Hepatocyte (in vitro differentiated cells): ENCODE measurements at places on chromosomes 12 and 14.

GRCh38 chr12:130470969-130471368, 133.3 kb downstream of the PIWIL1 start:
- no peak for DNase-seq

GRCh38 chr12:82326905-82327503, 31.2 kb downstream of the CCDC59 start:
- peak; percentile 52 for DNase-seq

DNA sequence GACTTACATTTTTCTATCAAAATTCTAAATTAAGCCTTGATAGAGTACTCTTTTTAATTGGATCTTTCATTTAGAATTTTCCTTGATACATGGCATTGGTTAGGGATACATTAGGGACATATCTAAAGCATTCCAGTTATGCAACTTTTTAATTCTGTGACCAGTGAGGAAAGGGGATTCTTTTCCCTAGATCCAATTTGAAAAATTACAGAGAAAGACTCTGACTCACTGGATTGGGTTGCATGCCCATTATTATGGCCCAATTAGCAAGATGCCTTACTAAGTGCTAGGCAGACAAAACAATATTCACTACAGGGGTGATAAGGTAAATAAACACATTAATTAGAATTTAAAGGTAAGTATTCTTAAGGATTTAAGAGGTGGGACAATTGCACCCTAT, 5.2 kb upstream of the RAD52 start:
- no peak for DNase-seq

- DNase-seq, result peak; percentile 76
These were observed 73.5 kb downstream of the ARF6 start for GRCh38 chr14:49966304-49966809.

DNA sequence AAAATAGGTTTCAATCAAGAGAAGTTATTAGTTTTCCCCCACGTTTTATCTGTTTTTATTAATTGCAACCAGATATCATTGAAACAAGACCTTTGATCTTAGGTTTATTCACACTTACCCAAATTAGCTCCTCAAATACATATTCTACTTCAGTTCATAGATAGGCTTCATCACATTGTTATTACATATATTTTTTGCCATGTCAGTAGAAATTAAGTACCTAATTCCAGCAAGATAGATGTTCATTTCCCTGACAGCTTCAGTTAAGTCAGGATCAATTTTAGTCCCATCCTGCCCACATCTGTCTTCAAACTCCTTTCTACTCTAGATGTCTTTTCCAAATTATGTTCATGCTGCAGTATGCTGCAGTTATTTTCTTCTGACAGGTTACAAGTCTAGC, 388.8 kb downstream of the TMTC2 start:
- no peak for DNase-seq

- DNase-seq, result no peak
These were observed 3.1 kb upstream of the TNS2 start for GRCh38 chr12:53046655-53047220.

DNA sequence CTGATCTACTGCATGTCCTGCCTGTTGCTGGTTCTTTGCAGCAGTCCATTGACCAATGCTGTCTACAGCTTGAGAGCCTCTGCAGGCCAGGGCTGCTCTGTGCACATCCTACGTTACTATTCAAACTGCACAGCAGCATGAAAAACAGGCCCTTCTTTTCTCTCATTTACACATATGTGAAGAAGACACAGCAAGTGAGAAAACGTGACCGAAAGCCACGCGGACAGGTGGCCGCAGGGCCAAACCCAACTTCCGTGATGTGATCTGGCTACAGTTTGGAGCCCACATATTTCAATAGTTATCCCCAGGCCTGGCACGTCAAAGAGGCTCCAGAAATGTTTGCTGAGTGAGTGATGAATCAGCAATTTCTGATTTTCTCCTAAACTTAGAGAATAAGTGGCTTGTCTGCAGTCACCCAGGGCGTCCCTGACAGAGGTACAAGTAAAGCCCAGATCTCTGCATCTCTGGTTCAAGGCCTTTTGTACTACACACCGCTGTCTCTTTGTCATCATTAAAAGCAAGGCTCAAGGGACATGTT, 17.9 kb upstream of the TCL1B start:
- no peak for DNase-seq

GRCh38 chr12:106133136-106134087, 5.3 kb downstream of the NUAK1 start:
- DNase-seq, result no peak

DNA sequence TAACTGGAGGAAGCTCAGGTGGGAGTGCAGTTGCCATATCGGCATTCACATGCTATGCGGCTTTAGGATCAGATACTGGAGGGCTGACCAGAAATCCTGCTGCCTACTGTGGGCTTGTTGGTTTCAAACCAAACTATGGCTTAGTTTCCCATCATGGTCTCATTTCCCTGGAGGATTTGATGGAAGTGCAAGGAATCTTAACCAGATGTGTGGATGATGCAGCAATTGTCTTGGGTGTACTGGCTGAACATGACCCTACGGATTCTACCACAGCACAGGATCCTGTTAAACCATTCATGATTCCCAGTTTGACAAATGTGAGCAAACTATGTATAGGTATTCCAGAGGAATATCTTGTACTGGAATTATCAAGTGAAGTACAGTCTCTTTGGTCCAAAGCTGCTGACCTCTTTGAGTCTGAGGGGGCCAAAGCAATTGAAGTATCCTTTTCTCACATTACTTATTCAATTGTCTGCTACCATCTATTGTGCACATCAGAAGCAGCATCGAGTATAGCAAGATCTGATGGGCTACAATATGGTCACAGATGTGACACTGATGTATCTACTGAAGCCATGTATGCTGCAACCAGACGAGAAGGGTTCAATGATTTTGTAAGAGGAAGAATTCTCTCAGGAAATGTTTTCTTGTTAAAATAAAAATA, 42.9 kb downstream of the RALGAPA1 start:
- DNase-seq, result no peak

DNA sequence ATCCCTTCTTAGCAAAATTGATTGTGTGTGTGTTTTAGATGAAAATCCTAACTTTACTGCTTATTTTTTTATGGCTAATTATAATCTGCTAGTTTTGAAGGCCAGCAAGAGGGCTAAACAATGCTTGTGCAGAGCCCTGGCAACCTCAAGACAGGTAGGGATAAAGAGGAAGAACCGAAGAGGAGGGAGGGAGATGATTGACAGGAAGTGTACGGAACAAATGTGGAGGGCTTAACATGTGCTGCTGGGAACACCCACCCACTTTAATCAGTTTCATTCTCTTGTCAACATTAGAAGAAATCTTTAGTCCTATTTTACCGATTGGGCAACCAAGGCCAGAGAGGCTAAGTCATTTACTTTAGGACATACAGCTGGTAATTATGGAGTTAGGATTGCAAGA, 1.4 kb upstream of the WSCD2 start:
- no peak for DNase-seq

DNA sequence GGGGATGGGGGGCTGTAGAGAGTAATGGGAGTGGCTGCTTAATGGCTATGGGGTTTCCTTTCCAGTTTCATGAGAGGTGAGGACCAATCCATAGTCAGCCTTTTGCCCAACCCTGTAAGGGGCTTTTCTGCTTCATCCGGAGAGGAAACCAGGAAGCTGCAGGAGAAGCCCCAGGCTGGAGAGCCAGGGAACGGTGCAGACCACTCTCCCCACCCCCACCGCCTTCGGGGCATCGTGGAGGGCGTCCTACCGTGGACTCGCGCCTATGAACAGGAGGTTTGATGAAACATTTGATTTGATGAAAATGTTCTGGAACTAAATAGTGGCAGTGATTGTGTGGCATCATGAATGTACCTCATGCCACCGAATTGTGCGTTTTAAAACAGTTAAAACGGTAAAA, 204.3 kb upstream of the DIO3 start:
- DNase-seq, result no peak

GRCh38 chr12:132259364-132259871, 70.0 kb downstream of the GALNT9 start:
- DNase-seq, result no peak

DNA sequence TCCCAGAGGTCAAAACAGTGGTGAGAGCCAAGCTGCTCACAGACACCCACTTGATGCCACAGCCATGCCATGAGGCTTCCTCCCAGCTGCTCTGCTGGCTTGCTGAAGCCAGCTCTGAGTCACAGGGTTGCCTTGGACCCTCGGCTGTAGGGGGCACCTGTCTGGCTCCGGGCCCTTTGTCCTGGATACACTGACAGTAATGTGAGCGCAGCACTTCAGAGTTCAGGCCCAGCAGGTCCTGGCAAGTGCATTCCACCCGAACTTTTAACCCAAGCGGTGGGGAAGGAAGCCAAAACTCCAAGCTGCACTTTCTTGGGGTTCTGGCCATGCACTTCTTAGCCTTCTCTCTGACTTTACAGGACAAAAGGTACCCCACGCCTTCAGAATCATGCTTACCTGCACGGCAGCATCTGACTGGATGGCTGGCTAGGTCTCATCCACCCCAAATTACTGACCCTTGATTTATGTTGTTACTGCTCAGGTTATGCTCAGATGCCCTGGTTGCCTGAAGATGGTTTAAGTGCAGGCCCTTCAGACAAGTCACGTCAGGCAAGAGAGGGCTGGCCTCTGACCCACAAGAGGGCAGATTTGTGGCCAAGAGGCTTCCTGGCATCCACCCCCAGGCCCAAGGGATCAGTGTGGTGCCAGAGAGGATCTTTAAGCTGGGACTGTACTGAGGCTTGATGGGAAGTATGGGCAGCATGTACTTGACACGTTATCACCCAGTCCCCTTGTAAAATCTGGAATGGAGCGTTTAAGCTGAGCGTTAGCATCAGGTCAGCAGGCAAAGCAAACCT, 24.8 kb downstream of the SLC25A29 start:
- no peak for DNase-seq

GRCh38 chr14:95318399-95319311, 1.1 kb downstream of the CLMN start:
- peak; percentile 26 for DNase-seq

DNA sequence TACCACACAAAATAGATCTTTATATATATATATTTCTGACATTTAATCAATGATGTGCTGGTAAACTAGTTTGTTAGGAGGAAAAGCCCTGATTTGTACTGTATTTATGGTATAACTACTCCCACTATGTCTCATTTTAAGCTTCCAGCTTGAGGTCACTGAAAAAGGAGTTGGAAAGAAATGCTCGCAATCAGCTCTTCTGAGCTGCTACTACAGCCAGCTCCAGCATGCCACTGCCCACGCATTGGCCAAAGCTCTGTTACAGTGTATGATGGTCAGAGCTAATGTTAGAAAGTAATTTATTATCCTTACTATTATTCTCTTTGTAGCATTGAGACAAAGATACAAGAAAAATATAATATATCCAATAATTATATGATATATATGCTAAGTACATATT, 55.0 kb upstream of the PCED1B start:
- no peak for DNase-seq

GRCh38 chr12:24226745-24227350, 277.4 kb upstream of the SOX5 start:
- peak; percentile 59 for DNase-seq

DNA sequence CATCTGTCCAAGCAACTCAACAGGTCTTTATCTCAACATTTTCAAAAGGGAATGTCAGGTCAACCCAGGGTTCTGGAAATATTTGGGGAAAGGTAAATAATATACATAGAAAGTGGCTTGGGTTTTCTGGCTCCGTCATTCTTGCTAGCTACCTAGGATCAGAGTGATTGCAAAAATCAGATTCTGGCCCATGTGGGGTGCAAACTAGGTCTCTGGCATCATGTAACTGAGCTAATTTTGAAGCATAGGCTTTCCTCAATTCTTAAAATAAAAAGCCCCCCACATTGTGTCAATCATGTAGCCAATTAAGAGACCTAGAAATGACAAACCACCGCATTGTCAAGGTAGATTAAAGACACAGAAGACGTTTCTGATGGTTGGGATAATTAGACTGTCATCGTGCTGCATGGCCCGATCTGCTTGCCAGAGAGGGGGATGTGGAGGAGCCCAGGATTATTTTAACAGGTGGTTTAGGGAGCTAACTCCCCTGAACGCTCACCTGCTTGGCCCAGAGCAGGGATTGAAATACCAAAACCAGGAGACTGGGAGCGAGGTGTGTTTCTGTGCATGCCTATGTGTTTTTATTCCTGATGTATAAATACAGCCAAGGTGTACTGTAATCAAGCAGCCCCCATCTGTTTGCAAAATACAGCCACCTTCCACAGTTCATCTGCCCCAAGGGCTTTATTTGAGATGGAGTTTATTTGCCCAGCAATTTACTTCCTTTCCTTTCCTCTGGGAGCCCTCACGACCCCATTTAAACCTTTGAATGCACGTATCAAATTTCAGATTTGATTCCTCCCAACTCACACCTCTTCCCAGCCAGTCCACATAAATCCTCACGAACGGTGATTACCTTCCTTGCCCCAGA, 189.5 kb downstream of the TTC8 start:
- no peak for DNase-seq

GRCh38 chr12:55925371-55925770, 2.3 kb downstream of the PYM1 start:
- DNase-seq, result no peak

DNA sequence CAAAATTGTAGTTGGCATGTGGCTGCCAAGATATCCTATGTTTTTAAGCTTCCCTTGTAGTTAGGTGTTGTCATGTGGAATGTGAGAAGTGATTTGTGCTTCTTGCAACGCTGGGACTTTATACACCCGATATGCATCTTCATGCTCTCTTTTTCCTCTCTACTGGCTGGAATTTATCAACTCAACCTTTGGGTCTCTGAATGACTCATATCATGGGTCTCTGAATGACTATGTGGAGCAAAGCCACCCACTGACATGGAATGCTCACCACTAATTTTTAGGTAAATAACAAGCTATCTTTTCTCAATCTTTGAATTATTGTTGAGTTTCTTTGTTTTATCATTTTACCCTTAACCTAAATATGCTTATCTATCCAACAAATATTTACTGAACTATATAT, 144.6 kb downstream of the ATP23 start:
- no peak for DNase-seq

GRCh38 chr14:93970965-93971634, 5.3 kb downstream of the ASB2 start:
- DNase-seq, result no peak

DNA sequence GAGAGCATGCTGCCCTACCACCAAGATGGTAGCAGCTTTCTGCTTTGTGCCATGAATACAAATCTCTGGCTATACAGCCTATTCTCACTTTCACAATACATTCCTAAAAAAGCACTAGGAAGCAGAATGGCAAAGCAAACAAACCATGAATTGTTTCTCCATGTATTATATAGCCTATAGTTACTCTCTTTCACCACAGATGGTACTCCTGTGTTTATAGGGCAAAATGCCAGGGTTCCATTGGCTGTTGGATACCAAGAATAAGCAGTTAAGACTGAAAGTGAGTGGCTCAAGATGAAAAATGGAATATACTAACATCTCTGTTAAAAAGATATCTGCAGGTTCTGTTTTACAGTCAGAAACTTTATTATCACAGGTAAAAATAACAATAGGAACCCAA, 11.1 kb downstream of the ARF3 start:
- no peak for DNase-seq

- DNase-seq, result no peak
These were observed 194.8 kb upstream of the DCN start for GRCh38 chr12:91377436-91377835.

DNA sequence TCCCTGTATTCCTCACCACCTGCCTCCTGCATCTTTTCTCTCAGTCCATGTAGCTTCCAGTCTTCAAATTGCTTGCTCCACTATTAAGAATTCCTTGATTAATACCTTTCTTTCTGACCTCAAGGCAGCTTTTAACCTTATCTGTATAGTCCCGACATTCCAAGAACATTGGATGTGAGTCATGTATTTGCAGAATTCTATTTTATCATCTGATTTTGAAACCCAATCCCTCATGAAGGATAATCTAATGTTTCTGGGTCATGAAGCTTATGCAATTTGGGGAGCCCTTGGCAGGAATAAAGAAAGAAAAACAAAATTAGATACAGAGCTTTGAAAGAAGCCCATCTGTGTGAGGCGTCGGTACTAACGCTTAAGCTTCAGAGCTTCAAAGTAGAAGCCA, 63.4 kb upstream of the CCND2 start:
- DNase-seq, result no peak
